Activated gamma-delta T cell (primary cell): ENCODE measurements at places on chromosomes 2 and 18.

- no peak for DNase-seq
Measured at GRCh38 chr2:63055226-63056106, 4.8 kb downstream of the OTX1 start.

- no peak for DNase-seq
Measured at GRCh38 chr2:129253461-129253812, 726.0 kb upstream of the RAB6C start.

- no peak for DNase-seq
Measured at GRCh38 chr2:119981896-119982295, 31.0 kb upstream of the EPB41L5 start.

GRCh38 chr2:29706171-29706720, 215.1 kb downstream of the ALK start:
- DNase-seq: no peak

DNA sequence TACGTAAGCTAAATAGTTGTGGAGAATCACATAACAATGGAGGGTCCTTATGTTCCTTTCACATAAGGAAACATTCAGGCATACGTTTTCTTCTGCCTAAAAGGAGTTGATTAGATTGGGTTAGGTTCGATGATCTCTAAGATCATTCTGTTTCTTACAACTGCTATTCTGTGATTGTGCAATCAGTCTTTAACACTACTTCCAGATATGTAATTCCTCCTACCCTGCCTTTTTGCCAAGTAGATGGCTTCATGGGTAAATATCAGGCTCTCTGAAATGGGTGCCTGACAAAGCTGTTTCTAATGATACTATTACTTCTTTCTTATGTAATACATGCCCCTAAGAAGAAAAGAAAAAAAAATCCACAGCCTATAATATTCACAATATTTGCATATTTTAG, 321.5 kb downstream of the XIRP2 start:
- DNase-seq: no peak

GRCh38 chr2:148615381-148615841, 29.1 kb upstream of the EPC2 start:
- no peak for DNase-seq

DNA sequence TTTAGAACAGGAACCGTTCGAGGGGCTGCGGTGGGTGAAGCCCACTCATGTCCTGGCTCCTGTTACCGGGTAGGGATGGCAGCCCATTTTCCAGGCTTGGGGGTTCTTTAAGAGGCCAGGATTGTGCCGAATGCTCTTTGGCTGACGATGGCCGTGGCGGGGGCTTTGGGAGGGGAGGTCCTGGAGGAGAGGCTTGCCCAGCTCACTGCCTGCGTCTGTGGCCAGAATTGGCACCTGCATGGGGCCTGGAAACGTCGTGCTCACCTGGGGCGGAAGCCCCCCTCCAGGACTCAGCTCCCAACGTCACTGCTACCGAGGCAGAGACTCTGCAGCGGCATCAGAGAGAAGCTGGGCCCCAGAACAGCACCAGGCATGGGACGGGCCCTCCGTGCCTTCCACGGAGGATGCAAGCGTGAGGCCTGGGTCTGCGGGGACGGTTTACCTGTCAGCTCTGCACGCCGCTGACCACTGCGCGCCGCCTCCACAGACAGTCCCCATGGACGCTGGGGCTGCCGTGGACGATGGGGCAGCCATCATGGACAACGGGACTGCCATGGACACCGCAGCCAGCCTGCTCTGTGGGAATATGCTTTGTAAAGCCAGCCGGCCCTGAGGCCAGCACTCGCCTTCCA, 82.9 kb downstream of the NFATC1 start:
- DNase-seq: no peak

DNA sequence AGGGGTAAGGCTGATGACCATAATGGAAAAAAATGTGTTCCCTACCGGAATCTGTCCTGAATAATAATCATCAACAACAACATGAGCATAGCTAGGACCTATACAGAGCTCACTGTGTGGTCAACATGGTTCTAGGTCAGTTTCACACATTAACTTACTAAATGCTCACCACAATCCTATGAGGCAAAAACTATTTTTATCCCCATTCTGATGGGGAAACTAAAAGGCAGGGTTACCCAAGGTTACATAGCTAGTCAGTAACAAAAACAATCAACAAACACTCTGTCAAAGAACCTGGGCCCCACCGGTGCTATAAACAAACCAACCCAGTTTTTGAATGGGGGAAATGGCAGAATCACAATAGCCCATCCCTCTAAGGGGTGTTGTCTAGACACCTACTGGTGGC, 40.1 kb downstream of the AOX1 start:
- DNase-seq: no peak

- no peak for DNase-seq
Measured at GRCh38 chr2:96550787-96551604, 14.4 kb downstream of the ARID5A start.

DNA sequence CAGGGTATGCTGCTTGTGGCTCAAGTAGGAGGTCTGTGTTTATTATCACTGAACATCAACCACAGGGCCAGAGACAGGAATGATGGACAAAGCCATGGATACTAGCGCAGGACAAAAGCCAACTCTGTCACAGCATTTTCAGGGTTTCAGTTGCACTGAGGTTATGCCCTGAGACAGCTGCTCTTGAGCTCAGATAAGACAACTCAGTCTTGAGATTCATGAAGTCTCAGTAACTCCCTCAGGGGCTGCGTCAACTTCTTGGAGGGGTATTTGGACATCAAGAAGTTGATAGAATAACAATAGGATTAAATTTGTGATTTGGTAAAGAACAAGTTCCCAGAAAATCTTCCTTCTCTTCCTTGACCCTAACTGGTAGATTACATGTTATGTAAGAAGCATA, 287.0 kb upstream of the SLC14A2 start:
- no peak for DNase-seq
